ENCODE measurements at places on chromosomes 6 and 20. TPM values are rescaled to one million over a fixed set of nuclear protein-coding genes. Genes with fewer than 3 reads are reported as not detected.

GRCh38 chr6:41604006-41604405, 34.3 kb upstream of the MDFI start:
- no peak overlapping the region for H3K4me3 ChIP-seq
- H3K4me1 ChIP-seq, result peaks cover 9% of the 10 kb centered on the region
- H3K36me3 ChIP-seq, result no peaks in the 10 kb centered on the region
- H3K27ac ChIP-seq, result no peak overlapping the region

DNA sequence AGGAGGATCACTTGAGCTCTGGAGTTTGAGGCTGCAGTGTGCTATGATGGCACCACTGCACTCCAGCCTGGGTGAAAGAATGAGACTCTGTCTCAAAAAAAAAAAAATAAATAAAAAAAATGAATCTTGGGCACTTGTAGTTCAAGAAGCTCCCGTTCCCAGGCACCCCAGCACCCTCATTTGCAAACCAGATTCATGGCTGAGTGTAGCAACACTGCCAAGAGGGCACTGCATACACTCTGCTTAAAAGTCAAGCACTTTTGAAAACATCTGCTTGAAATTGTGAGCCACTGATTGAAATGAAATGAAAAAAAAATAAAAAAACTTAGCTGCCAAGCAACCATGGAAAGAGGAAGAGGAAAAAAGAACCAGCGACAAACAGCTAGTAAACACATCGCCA, 124.7 kb upstream of the SASH1 start:
- no peaks in the 10 kb centered on the region for H3K27me3 ChIP-seq
- H3K4me3 ChIP-seq, result no peak overlapping the region
- peaks cover 6% of the 10 kb centered on the region for H3K4me1 ChIP-seq
- peak overlapping the region; percentile 62 for H3K27ac ChIP-seq
- no peak for DNase-seq

- no peaks in the 10 kb centered on the region for H3K27me3 ChIP-seq
- DNase-seq, result no peak
- H3K4me3 ChIP-seq, result no peak overlapping the region
- peaks cover 13% of the 10 kb centered on the region for H3K4me1 ChIP-seq
- no peaks in the 10 kb centered on the region for H3K36me3 ChIP-seq
Measured at GRCh38 chr20:13017883-13018535, 9.2 kb downstream of the SPTLC3 start.

Gene TCF15
- 11.1 TPM for total RNA-seq

Gene CYP39A1
- total RNA-seq, result 5.4 TPM
